ENCODE measurements at places on chromosomes 5 and 9.

- no peak for DNase-seq
Measured at GRCh38 chr5:57174128-57174889, 450 bp downstream of the GPBP1 start.

- DNase-seq: no peak
Measured at GRCh38 chr5:42956551-42956950, 83.6 kb downstream of the ANXA2R start.

DNA sequence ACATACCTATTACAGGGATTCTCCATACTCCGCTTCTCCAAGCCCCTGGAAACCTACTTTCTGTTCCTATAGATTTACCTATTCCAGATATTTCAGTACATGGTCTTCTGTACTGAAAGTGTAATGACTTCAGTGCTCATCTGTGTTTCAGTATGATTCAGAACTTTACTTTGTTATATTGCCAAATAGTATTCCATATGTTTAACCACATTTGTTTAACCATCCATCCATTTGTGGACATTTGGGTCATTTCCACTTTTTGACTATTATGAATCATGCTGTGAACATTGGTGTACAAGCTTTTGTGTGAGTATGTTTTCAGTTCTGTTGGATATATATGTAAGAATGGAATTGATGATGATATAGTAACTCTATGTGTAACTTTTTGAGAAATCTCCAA lies 188.9 kb downstream of the PDZD2 start:
- DNase-seq: no peak

DNA sequence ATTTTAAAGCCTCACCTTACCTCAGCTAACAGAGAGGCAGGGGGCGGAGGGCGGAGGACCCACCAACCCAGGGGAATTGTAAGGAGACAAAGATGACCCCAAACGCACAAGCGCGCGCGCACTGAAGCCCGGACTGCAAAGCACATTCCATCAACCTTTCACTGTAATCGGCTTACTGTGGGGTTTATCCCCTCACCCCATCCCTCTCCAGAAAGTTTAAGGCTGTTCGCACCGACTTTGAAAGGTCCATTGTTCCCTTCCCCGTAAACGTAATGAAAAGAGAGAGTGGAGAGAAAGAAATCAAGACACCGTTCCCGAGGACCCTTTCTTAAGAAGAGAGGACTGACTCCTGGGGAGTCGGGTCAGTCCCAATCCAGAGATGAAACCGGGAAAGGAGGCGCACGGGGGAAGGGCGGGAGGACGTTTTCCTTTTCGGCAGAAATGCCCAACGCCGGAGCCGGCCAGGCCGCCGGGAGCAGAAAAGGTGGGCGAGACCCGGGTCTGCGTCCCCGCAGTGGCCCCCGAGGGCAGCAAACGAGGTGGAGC lies 464 bp downstream of the CEMIP2 start:
- DNase-seq: no peak

DNA sequence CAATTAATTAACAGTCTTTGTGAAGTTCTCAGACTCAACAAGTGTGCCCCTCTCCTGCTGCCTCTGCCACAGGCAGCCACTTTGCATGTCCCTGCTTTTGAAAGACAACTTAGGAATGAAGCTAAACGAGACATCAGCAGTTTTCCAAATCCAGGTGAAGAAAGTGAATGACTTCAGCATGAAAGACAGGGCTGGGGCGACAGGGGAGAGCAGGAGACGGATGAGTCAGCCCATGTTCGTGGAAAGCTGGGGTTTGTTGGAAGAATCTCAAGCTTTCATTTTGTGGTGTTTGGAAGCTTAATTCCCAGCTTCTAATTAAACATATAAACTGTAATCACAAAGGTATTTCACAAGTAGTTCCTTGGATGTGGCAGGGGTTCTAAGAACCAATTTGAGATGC lies 207.8 kb upstream of the MAP3K1 start:
- no peak for DNase-seq

GRCh38 chr5:56517011-56517416 lies 283.9 kb upstream of the ANKRD55 start:
- DNase-seq: no peak

- no peak for DNase-seq
Measured at GRCh38 chr9:76412638-76413037, 18.4 kb upstream of the RFK start.

DNA sequence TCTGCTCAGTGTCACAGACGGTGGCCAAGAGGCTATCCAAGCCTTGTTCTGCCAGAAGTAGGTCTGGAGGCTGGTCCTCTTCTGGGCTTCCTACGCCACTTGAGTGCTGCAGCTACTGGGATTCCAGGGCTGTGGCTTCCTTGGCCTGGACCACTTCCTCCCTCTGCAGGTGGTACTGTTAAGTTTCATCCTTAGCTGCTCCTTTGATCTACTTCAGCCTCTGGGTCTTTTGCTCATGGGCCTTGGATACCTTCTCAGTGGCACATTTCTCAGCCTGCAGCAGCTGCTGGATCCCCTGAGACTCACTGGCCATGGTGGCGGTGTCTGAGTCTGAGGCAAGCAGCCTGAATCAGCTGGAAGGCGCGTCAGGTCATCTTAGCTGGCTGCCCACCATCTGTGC lies 10.3 kb downstream of the CNOT8 start:
- DNase-seq: no peak

- no peak for DNase-seq
Measured at GRCh38 chr9:100474924-100475276, 2.0 kb downstream of the TMEFF1 start.

GRCh38 chr9:95857896-95858295 lies 17.6 kb upstream of the ERCC6L2 start:
- no peak for DNase-seq

DNA sequence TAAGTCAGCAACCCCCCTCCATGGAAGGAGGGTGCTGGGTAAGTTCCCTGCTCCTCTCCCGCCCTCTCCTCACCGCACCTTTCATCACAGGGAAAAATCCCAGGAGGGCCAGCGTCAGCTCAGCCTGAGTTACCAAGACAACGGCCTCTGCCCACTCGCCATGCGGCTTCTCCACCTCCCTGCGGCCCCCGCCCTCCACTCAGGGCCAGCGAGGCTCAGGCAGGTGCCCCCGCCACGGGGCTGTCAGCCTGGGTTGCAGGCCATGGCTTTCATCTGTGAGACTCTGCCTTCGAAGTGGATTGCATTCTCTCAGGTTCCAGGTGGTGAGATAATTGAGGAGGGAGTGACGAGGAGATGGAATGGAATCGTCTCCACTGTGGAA lies 27.2 kb upstream of the LAMC3 start:
- DNase-seq: no peak

DNA sequence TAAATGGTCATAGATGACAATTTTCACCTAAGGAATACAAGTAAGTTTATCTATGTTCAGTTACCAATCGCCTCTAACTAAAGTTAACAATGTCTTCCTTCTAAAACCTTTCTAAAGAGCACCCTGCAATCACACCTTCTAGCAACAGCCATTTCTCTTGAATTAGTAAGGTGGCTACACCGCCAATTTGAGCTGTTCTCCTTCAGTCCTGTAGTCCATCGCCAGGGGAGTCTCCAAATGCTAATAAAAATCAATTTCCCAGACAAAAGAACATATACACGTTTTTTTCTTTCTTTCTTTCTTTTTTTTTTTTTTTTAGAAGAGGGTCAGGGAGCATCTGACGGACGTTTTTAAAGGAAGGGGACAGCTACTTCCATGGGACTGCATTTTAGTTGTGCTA lies 729 bp upstream of the RORB start:
- DNase-seq: no peak

GRCh38 chr9:97484134-97484533 lies 17.3 kb upstream of the TMOD1 start:
- DNase-seq: no peak

DNA sequence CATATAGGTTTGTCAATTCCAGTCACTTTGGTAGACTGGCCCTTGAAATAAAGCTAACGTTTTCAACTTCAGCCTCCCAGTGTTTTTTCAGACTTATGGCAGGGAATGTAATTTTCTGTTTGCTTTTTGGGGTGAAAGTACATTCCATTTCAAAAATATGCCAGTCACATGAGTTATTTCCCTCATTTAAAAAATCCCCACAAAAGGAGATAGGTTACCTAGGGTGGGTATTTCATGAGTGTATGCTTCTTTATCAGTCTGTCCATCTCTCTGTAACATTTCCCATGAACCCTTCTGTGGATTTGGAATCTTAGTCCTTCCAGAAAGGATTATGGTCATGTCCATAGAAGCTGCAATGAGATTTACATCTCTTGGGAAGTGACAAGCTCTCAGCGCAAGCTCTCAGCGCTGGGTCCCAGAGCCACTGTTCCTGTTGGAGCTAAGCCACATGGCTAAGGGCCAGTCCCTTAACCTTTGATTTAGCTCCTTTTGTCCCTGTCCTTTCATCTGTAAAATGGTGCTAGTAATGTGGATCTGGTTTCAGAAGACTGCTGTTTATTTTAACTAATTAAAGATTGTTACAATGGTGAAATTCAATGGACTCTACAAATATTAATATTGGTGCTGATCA lies 294.9 kb downstream of the NR3C1 start:
- no peak for DNase-seq

DNA sequence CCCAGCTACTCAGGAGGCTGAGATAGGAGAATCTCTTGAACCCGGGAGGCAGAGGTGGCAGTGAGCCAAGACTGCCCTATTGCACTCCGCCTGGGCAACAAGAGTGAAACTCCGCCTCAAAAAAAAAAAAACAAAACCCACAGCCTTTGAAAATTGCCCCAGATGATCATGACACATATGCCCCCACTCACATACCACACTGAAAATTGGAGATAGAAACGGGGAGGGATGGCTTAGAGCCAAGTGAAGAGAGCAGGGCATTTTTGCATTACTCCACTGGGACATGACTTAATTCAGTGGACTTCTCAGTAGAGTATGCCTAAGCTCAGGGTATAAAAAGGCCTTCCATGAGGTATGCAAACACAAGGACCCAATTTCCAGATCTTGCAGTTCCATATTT lies 309.3 kb downstream of the BNC2 start:
- no peak for DNase-seq

GRCh38 chr5:139385061-139386049 lies 2.3 kb upstream of the SLC23A1 start:
- DNase-seq: no peak

- no peak for DNase-seq
Measured at GRCh38 chr5:175501759-175502158, 23.4 kb downstream of the SFXN1 start.

DNA sequence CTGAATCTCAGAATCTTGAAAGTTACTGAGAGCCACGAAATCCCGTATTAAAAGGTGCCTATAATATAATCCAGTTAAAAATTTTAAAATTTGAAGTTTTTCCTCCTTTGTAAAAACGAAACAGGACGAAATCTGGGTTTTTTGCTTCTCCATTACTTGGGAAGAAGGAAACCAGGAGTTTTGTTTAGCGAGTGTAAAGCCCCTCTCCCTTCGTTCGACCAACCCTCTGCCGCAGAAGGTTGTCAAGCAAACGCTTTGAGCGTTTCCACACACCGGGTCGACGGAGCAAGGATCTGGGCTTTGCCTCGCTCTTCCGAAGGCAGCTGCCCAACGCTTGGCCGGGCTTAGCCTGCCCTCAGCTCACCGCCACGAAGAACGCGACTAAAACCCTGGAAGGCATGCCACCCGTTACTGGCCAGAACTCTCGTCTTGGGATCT lies 1.6 kb upstream of the FOXE1 start:
- DNase-seq: no peak

DNA sequence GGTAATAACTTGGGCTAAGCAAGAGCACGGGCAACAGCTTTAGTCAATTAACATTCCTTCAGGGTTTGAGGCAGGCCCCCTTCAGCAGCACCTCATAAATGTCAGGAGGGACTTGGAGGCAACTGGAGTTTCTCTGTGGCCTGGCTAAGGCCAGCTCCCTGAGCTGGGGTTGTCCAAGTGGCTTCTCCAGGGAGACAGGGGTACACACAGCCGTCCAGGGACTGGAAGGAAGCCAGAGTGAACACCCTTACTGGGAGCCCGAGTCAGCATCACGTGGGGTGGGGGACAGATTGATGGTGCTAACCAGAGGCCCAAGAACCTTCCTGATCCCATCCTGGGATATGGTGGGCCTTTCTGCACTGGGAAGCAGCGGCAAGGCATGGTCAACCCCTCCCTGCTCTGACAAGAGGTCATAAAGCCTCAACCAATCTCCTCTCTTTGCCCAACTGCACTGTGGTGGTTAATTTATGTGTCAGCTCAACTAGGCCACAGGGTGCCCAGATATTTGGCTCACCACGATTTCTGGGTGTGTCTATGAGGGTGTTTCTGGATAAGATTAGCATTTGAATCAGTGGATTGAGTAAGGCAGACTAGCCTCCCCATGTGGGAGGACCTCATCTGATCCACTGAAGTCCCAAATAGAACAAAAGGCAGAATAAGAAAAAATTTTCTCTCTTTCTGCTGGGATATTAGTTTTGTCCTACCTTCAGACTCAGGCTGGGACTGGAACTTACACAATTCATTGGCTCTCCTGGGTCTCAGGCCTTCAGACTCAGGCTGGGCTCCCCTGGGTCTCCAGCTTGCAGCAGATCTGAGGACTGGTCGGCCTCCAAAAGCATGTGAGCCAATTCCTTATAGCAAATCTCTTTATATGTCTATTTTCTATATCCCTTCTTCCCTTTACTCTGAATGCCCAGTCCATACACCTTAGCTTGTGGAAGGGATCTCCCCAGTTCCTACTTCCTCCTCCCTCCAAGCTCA lies 127.2 kb upstream of the LARP1 start:
- DNase-seq: no peak

- DNase-seq: no peak
Measured at GRCh38 chr5:158925314-158925713, 174.4 kb downstream of the EBF1 start.

DNA sequence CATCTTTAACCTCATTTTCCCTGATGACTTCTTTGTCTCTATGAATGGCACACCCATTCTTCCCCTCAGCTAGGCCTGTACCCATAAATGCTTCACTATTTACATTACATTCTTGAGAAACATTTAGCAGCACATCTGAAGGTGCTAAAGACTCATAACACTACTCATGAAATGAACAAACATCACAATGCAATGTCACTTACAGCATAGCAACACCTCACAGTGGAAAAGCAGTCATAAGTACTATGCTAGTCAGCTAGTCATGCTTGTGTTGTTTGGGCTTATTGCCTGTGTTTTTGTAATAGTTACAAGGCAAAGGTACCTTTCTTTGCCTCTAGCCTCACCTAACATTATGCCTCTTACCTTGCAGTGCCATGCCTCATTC lies 228.9 kb downstream of the KIAA0825 start:
- DNase-seq: no peak

DNA sequence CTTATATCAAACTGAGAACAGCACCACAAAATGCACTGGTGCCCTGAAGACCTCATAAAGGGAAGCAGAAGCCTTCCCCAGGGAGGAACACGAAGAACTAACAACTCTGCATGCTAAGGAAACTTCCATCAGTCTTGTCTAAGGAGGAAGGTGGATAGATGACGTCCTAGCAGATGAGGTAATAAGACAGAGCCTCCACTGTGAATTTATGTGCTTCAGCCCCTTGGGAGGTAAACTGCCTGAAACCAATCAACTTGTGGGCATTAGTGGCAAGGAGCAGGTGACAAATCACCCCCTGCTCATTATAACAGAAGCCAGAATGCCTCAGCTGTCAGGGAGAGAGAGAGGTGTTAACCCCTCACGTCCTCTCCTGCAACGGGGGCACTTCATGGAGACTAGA lies 48.9 kb upstream of the SPIN1 start:
- no peak for DNase-seq

- DNase-seq: no peak
Measured at GRCh38 chr9:29245351-29245750, 1672.1 kb upstream of the C9orf72 start.

Data from activated CD4-positive, CD25-positive, alpha-beta regulatory T cell (primary cell).